ENCODE measurements at places on chromosomes 13 and 19. TPM values are rescaled to one million over a fixed set of nuclear protein-coding genes. Genes with fewer than 3 reads are reported as not detected.
A peak's percentile ranks its signal among the peaks of the same experiment; 100 is the strongest.

The CPB2 gene
- polyA plus RNA-seq = 0.17 TPM

The ZNF177 gene
- 0.58 TPM for polyA plus RNA-seq

The ZNF625 gene
- polyA plus RNA-seq = 0.24 TPM

The CTXN1 gene
- polyA plus RNA-seq = not detected

The TPRX1 gene
- polyA plus RNA-seq = not detected

The SHISA7 gene
- not detected for polyA plus RNA-seq

The FBXO17 gene
- polyA plus RNA-seq = not detected

- H3K27ac ChIP-seq = no peak overlapping the region
- no peaks in the 10 kb centered on the region for H3K36me3 ChIP-seq
- H3K4me1 ChIP-seq = no peaks in the 10 kb centered on the region
- H3K27me3 ChIP-seq = no peaks in the 10 kb centered on the region
- no peak overlapping the region for H3K4me3 ChIP-seq
Observed at GRCh38 chr13:85386424-85386823, 412.8 kb downstream of the SLITRK6 start.

DNA sequence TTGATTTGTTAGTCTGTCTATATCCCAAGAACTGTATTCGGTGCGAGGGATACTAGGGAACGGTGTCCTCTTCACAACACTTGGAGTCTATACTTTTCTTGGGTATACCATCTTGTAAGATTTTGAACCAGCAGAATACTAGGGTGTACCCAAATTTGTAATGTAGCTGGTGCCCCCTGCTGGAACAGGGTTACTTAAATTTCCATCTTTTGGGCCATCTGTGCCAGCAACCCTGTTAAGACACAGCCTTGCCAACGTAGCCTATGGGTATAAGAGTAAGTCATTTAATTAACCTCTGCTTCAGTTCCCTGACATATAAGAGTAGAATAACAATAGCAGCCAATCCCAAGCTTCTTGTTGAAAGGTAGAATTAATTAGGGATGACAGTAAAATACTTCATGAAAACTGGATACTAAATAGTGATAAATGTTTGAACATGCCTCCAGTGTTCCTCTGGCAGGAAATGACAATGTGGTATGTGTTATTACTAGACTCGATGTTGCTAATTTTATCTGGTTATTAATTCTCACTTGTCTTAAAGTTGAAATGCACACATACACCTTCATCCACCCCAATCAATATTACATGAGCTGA, 607.6 kb downstream of the FGF9 start:
- DNase-seq = peak; percentile 57
- H3K4me3 ChIP-seq = no peak overlapping the region
- no peak overlapping the region for H3K27ac ChIP-seq
- no peaks in the 10 kb centered on the region for H3K27me3 ChIP-seq
- H3K36me3 ChIP-seq = no peaks in the 10 kb centered on the region

DNA sequence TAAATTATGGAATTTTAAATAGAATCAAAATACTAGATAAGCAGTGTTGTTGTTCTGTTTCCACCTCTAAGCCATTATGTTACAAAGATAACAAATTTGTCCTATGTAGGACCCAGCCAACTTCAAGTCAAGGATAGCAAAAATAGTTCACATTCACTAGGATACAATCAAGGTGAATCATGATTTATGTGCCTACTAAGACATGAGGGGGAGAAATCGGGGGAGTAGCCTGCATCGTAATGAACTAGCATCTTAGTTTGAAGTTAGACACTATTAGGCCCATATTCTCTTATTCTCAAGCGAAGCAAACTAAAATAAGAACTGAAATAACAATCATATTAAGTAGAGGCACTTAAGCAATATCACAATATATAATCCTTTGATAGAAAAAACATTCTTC, 779.4 kb upstream of the PCDH9 start:
- H3K27me3 ChIP-seq = no peaks in the 10 kb centered on the region
- no peak for DNase-seq
- no peak overlapping the region for H3K4me3 ChIP-seq

DNA sequence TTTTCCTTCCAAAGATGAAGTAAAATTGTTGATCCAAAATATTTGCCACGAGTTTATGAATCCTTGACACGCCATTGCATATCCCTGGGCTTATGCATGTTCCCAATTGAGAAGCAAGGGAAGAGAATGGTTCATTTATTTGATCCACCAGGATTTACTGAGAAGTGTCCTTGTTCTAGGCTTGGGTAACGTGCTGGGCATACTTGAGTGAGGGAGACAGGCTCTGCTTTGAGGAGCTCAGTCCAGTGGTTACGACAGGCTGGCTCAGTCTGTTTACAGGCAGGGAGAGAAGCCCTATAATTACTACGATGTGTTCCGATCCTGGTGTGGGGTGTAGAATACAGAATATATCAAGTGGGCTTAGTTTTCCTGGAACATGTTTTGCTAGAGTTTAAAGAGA, 6.3 kb upstream of the PNMA8C start:
- no peak overlapping the region for H3K4me3 ChIP-seq
- no peak for DNase-seq
- H3K4me1 ChIP-seq = no peaks in the 10 kb centered on the region
- H3K27me3 ChIP-seq = no peaks in the 10 kb centered on the region

- no peak for DNase-seq
- no peaks in the 10 kb centered on the region for H3K36me3 ChIP-seq
- no peak overlapping the region for H3K4me3 ChIP-seq
- H3K4me1 ChIP-seq = no peaks in the 10 kb centered on the region
Observed at GRCh38 chr19:54905421-54905802, 536 bp upstream of the NCR1 start.

- no peaks in the 10 kb centered on the region for H3K27me3 ChIP-seq
- H3K36me3 ChIP-seq = peaks cover 7% of the 10 kb centered on the region
- DNase-seq = peak; percentile 25
- peak overlapping the region; percentile 91 for H3K27ac ChIP-seq
- H3K4me3 ChIP-seq = peak overlapping the region; percentile 73
Observed at GRCh38 chr13:49498206-49498605, 2.5 kb downstream of the PHF11 start.

GRCh38 chr19:44943801-44944249, 1.8 kb downstream of the APOC4 start:
- H3K27ac ChIP-seq = no peak overlapping the region
- H3K36me3 ChIP-seq = no peaks in the 10 kb centered on the region
- no peak overlapping the region for H3K4me3 ChIP-seq
- H3K4me1 ChIP-seq = no peaks in the 10 kb centered on the region
- H3K27me3 ChIP-seq = no peaks in the 10 kb centered on the region
- no peak for DNase-seq

DNA sequence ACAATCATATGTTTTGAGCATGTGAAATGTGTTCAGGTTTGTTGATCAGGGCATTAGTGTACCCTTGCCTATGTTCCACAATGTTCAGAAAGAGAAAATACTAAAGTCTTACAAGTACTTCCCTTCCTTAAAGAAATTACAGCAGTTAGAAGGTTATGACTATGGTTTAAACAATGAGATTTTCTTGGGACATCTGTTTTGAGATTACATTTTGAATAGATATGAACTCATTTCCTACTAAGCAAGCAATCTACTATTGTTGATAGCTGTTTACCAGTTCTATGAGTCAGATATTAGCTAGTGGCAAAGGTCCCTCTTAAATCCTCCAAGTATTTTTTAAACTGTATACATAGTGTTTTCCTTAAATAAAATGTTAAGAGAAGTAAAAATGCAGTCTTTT, 241.3 kb downstream of the DACH1 start:
- no peak overlapping the region for H3K27ac ChIP-seq
- no peak overlapping the region for H3K4me3 ChIP-seq
- DNase-seq = no peak
- no peaks in the 10 kb centered on the region for H3K36me3 ChIP-seq

- H3K27me3 ChIP-seq = no peaks in the 10 kb centered on the region
- H3K4me1 ChIP-seq = peaks cover 11% of the 10 kb centered on the region
- H3K36me3 ChIP-seq = peaks cover 50% of the 10 kb centered on the region
- H3K27ac ChIP-seq = no peak overlapping the region
- no peak overlapping the region for H3K4me3 ChIP-seq
- DNase-seq = no peak
Observed at GRCh38 chr13:114288157-114288591, 6.8 kb downstream of the UPF3A start.

DNA sequence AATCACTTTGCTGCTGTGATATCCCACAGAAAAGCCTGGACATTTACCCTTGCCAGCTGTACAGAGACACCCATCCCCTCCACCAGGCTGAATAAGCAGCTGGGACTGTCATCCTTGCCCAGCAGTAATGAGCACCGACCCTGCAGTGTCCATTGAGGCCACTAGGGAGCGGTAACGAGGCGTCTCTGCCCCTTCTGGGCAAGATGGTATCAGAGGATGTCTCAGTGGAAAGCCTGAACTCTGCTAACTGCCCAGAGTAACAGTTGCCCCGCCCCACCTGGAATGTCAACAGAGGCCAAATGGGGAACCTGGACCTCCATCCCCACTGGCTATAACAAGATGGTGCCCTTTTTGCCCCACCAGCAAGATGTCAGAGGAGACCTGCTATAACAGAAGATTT, 22.8 kb upstream of the CEACAM20 start:
- H3K27ac ChIP-seq = no peak overlapping the region
- DNase-seq = peak; percentile 9
- H3K36me3 ChIP-seq = no peaks in the 10 kb centered on the region
- H3K27me3 ChIP-seq = no peaks in the 10 kb centered on the region
- H3K4me3 ChIP-seq = no peak overlapping the region
- no peaks in the 10 kb centered on the region for H3K4me1 ChIP-seq

GRCh38 chr13:105047676-105048295, 1487.7 kb downstream of the EFNB2 start:
- H3K36me3 ChIP-seq = no peaks in the 10 kb centered on the region
- no peaks in the 10 kb centered on the region for H3K4me1 ChIP-seq
- no peaks in the 10 kb centered on the region for H3K27me3 ChIP-seq
- DNase-seq = no peak
- H3K27ac ChIP-seq = no peak overlapping the region

DNA sequence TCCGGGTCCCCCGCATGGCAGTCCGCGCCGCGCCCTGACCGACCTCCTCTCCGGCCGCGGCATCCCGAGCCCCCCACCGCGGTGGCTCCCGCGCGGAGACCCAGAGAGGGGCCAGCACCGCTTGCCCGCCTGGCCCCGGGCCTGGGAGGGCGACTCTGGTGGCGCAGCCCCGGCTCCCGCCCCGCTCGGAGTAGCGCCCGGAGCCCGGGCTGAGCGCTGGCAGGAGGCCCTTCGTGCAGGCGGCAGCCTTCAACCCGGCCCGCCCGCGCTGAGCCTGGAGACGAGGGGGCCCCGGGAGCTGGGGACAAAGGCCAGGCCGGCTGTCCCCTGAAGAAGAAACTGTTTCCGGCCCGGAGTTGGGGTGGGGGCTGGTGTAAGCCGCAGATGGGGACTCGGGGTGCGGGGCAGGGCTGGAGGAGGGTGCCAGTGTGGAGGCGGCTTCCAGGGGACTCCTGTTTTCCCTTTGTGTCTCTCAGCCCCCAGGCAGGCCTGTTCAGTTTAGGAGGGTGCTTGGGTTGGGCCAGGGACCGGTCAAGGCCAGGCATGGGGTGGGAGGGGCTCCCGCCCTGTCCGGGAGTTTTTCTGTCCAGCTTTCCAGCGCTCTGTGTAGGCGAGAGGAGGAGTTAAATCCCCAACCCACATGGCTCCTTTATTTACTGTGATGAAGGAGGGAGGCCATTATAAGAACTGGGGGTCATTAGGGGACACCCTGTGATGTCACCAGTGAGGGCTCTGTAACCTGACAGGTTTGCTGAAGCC, 935 bp downstream of the LRP3 start:
- no peak overlapping the region for H3K27ac ChIP-seq
- H3K4me1 ChIP-seq = no peaks in the 10 kb centered on the region
- H3K27me3 ChIP-seq = peaks cover 7% of the 10 kb centered on the region
- DNase-seq = no peak

GRCh38 chr19:19232261-19232721, 20.5 kb downstream of the NCAN start:
- H3K36me3 ChIP-seq = no peaks in the 10 kb centered on the region
- DNase-seq = no peak
- H3K27ac ChIP-seq = no peak overlapping the region
- no peaks in the 10 kb centered on the region for H3K4me1 ChIP-seq
- no peaks in the 10 kb centered on the region for H3K27me3 ChIP-seq

GRCh38 chr19:48249502-48250014, 6.2 kb downstream of the CARD8 start:
- no peaks in the 10 kb centered on the region for H3K27me3 ChIP-seq
- H3K27ac ChIP-seq = peak overlapping the region; percentile 97
- H3K36me3 ChIP-seq = peaks cover 14% of the 10 kb centered on the region

DNA sequence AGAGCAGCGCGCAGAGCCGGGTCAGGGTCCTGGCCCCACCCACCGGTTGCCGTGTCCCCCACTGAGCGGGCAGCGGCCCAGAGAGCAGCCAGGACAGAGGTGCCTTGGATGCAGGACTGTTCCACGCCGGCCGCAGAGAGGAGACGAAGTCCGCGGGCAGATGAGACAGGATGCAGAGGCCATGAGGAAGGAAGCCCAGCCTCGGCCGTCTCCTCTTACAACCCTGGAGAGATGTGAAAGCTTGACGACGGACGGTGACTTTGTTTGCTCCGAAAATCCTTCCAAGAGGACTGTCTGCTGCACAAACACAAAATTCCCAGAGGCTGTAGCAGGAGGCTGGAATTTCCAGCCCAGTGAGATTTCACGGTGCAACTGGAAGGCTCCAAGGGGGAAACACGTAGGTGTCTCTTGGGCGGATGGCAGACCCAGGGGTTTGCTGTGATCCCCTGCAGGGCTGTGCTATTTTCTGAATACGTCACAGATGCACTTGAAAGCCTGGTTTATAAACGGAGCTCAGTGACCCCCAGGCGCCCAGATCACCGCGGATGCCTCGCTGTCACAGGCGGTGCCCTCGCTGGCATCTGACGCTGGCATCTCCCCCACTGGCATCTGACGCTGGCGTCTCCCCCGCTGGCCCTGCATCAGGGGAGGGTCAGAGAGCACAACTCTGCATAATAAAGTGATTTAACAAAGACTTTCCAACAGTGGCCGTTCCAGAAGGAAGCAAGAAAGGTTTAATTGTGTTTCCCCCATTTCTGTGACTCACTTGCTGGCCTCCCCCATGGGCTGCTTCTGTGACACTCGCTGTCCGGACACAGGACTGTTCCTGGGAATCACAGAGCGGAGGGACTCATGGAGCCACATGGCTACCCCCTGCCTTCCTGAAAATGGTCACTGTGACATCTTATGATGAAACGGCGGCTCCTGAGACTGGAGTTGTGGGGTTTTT, 62.0 kb upstream of the C13orf46 start:
- H3K27me3 ChIP-seq = no peaks in the 10 kb centered on the region
- H3K36me3 ChIP-seq = peaks cover 75% of the 10 kb centered on the region
- H3K4me1 ChIP-seq = no peaks in the 10 kb centered on the region
- H3K4me3 ChIP-seq = no peak overlapping the region
- no peak for DNase-seq

- H3K4me3 ChIP-seq = no peak overlapping the region
- DNase-seq = no peak
- no peak overlapping the region for H3K27ac ChIP-seq
- no peaks in the 10 kb centered on the region for H3K4me1 ChIP-seq
- no peaks in the 10 kb centered on the region for H3K27me3 ChIP-seq
Observed at GRCh38 chr13:47126432-47126831, 229.6 kb upstream of the HTR2A start.

- H3K4me1 ChIP-seq = no peaks in the 10 kb centered on the region
- no peak for DNase-seq
- no peaks in the 10 kb centered on the region for H3K27me3 ChIP-seq
- H3K36me3 ChIP-seq = no peaks in the 10 kb centered on the region
- no peak overlapping the region for H3K4me3 ChIP-seq
Observed at GRCh38 chr13:62875118-62875640, 1459.5 kb upstream of the PCDH20 start.

Data from CD4-positive, CD25-positive, alpha-beta regulatory T cell (primary cell).